ENCODE measurements at places on chromosomes 5 and 9.

DNA sequence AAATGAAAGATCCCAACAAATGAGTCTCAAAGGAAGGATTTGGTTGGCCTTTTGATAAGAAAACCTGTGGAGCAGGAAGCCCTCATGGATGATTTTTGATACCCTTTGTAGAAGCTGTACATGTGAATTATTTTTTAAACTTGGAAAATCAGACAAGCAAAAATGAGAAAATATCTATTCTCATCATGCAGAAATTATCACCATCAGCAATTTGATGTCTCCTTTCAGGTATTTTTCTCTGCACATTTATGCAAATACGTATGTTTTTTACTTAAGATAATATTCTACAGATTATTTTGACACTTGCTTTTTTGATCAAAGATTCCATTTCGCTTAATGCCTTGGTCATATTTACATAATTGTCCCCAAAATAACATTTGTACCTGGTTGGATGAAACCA is 7.2 kb downstream of the BTNL9 start:
- no peak for DNase-seq

DNA sequence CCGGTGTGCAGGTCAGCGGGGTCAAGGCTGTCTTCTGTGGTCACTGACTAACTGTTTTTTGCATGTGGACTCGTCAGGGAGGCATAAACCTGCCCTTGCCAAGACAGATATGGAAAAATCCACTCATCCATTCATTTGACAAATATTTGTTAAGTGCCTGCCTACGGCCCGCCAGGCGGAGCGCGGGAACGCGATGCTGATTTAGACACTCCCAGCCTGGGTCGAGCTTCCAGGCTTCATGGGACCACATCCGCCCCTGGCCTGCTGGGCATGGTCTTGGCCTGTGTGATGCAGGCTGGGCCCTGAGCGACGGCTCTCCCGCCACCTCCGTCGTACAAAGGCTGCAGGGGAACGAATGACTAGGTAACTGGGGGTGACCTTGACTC is 18.1 kb downstream of the MYMK start:
- no peak for DNase-seq

DNA sequence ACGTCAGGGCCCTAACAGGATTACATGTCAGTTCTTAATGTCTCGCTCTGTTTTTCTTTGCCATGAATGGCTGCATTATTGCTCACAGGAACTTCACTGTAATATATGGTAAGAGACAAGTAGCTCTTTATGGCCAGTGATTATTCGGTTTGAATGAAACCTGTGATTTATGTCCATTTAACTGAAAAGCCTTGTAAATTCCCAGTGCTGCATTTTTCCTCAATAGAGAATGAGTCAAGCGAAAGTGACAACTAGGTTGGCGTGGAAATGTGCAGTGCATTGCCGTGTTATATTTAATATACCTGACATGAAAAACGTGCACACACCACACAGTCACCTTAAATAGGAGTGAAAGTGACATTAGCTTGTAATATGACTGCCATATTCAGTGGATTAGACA is 163.1 kb downstream of the PBX3 start:
- no peak for DNase-seq

- DNase-seq: peak; percentile 75
These were observed 20.2 kb downstream of the SIL1 start for GRCh38 chr5:139177809-139178588.

- DNase-seq: no peak
These were observed 368.5 kb downstream of the NTRK2 start for GRCh38 chr9:85038061-85038460.

- DNase-seq: no peak
These were observed 332.4 kb upstream of the BRINP1 start for GRCh38 chr9:119701651-119702050.

- no peak for DNase-seq
These were observed 223.8 kb upstream of the S1PR3 start for GRCh38 chr9:88767504-88767790.

GRCh38 chr5:25515525-25515924 is 870.7 kb upstream of the CDH10 start:
- DNase-seq: no peak

DNA sequence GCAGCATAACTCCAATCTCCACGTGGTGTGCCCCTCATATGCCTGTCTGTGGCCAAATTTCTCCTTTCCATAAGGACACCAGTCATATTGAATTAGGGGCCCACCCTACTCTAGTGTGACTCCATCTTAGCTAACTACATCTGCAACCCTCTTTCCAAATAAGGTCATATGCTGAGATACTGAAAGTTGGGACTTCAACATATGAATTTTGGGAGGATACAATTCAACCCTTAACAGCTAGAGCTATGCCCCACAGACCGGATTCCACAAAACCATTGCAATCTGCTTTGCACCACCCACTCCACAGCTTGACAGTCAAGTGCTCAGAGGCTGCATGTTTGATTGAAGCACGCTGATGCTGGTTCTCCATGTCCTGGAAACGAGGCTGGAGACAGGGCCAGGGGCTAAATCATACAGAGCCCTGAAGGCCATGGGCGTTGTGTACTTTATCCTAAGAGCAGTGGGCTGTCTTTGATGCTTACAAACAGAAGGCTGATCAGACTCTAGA is 122.8 kb downstream of the MTX3 start:
- DNase-seq: no peak

DNA sequence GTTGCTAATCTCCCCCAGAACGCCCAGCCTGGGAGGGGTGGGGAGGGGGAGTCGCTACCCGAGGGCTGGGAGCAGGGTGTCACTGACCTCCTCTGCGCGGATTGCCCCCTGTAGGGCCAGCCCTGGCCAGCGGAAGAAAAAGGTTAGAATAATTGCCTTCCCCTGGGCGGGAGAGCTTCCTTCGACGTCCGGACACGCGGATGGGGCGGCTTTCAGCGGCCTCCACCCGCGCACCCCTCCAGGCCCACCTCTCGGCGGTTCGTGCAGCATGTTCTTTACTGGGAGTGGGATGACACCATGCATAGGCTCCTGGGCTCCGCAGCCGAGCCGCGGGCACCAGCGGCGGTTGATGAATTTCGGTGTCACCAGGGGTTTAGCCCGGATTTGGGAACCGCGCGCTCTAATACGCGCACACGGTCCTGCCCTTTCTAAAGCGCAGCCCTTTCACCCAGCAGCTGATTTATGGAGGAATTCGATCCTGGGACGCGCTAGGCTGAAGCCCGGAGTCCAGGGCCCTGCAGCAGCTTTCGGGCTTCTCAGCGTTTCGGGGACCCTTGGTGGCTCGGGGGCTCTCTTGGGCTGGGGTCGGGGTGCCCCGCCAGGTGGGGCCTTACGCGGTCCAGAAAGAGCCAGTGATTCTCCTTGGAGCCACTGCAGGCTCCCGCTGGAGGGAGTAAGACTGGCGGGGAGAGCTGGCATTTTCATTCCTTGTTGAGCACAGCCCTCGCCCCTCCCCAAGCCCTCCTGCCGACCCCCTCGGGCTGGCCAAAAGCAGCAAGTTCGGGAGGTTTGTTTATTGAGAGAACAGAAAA is 10.1 kb downstream of the LMX1B start:
- DNase-seq: no peak

DNA sequence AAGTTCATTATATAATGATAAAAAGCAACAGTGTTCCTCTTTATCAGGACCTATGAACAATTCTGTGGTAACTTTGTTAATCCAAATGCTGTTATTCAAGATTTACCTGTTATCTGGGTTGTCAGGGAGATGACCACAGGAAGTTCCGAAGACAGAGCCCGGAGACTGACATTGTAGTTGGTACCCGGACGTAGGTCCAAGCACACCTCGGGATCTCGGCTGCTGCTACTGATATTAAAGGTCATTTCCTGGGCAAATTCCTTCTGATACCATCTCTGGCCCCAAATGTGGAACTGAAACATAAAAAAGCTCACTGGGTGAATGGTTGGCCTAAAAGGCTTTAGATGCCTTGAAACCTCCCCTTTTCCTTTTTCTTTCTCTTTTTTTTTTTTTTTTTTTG is 96.7 kb downstream of the SUSD1 start:
- peak; percentile 36 for DNase-seq

GRCh38 chr9:34550681-34551270 is 28.0 kb upstream of the ENHO start:
- no peak for DNase-seq

- no peak for DNase-seq
These were observed 24.7 kb downstream of the PSIP1 start for GRCh38 chr9:15485836-15486666.

DNA sequence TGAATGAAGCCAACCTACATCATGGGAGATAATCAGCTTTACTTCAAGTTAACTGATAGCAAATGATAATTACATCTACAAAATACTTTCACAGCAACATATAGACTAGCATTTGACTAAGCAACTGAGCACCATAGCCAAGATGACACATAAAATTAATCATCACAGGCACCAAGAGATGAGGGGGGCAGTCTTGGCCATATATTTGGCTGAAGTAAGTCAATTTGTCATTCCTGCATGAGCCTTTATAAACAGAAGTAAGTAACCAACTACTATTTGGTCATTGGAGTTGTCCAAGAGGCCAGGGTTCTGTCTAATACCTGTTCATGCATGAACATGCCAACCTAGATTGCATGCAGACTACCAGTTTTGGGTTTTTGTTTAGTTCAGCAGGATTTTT is 53.6 kb downstream of the PDCD1LG2 start:
- DNase-seq: no peak

DNA sequence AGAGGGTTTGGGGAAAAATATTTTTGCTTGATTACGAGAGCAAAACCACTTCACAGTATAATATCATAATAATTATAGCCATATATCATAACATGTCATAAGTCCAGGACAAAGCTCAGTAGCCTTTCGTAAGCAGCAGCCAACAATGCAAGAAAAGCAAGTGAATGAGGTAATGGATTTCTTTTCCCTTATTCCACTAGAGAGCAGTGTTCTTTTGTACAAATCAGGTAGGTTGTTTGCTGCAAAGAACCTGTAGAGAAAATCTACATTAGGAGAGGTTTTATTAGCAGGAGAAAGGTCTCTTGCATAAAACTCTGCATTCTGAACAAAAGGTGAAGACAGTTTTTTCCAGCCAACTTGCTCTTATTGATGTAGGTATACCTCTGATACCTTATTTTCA is 1033.4 kb downstream of the TLE4 start:
- no peak for DNase-seq

DNA sequence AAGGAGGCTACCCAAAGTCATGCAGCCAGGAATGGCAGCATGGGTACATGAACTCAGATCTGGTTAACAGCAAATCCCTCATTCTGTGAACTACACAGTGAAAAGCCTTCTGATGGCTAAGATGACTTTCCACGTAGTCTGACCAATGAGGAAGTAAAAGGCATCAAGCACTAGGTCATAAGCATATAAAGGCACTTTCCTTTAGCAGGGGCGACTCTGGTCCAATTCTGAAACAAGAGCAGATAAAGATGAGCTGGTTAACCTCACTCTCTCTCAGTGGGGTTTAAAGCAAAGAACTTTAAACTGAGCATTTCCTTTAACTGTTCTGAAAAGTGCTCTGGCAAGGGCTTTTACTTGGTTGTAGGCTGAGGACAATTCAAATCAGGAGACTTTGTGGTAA is 21.1 kb downstream of the PSMB7 start:
- no peak for DNase-seq

- DNase-seq: peak; percentile 11
These were observed 294.5 kb upstream of the TAS2R1 start for GRCh38 chr5:9924614-9925013.

DNA sequence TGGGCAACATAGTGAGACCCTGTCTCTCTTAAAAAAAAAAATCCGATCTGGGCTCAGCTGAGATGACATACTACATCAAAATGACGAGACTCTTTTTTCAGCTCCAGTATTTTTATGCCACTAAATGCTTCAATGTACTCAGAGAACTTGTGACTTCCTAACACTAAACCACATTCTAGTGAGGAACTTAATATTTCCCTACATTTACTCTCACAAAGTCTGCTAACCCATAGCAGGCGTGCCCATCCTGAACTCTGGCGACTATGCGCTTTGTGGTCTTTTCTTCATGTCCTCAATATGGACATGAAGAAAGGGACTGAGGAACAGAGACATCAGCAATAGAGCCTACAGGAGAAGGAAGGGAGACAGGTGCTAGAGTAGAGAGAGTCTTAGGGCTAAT is 41.3 kb downstream of the ITK start:
- no peak for DNase-seq

DNA sequence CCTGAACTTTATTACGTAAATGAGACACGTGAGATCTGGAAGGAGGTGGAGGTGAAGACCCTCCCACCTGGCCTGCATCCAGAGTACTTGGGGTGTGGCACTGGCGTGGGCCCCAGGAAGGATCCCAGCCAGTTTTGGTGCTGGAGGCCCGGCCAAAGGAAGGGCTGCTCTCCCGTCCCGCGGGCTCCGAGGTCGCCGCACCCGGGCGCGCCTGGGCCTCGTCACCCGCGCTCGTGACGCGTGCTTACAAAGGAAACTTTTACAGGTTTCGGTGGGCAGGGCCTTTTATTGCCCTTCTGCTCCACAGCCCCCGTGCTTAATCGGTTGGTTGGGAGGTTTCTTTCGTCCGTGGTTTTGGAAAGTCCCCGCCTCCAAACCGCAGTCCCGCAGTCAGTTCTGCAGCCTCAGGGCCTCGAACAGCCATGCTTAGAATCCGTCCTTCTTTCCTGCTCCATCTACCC is 29.2 kb downstream of the CDKN2A start:
- DNase-seq: peak; percentile 13

DNA sequence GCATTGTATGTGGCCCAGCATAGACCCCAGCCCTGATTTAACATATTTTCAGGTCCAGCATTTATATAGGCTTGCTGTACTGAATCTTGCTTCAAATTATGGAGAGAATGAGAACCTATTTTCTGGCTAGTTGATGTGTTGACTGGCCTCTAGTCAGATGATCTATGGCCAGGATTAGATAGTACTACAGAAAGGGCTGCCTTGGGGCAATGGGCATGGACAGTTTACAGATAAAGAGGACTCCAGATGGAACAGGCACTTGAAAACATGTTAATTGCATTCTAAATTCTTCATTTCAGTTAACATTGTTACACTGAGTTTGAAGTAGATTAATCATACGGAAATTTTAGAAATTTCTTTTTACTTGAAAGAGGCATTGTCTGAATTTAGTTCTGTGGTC is 61.5 kb downstream of the RAB14 start:
- DNase-seq: no peak

GRCh38 chr9:109872901-109873300 is 92.9 kb downstream of the PALM2AKAP2 start:
- DNase-seq: no peak

DNA sequence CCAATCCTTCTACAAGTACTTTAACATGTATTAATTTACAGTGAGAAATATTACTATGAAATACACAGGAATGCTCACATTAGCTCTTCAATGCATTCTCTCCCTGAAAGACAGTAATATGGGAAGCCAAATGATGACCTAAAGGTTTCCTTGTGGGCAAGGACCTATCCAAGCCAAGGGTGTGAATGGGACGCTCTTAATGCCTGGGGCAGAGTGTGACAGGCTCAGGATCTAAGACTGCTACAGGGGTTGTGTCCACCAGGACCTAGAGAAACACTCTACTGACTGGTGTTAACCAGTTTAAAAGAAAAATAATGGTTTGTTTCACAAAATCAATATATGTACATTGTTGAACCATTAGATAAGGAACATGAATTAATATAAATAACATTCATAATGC is 158.7 kb downstream of the FGF1 start:
- DNase-seq: no peak

All from MM.1S (cell line).